ENCODE measurements at places on chromosomes 2 and 18. TPM values are rescaled to one million over a fixed set of nuclear protein-coding genes. Genes with fewer than 3 reads are reported as not detected.

CXCR1 gene
- total RNA-seq: not detected

MTERF4 gene
- total RNA-seq: 84.0 TPM

GRCh38 chr2:46878886-46879285, 36.7 kb downstream of the MCFD2 start:
- H3K36me3 ChIP-seq: no peaks in the 10 kb centered on the region
- no peaks in the 10 kb centered on the region for H3K27me3 ChIP-seq
- H3K4me3 ChIP-seq: no peak overlapping the region
- H3K27ac ChIP-seq: no peak overlapping the region
- no peak for DNase-seq

DNA sequence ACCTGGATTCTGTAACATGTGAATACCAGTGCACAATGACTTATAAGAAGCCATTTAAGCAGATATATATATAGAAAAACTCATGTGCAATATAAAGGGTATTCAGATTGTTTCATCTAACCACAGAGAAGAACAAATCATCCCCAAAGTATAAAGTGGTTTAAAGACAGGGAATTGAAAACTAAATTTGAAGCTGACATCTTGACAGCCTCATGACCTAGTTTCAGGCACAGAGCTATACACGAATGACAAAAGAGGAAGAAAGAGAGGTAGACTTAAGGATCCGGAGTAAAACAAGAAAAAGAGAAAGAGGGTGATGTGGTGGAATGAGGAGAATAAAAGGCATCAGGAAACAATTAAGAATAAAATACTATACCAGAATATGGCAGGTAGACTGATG, 194.5 kb downstream of the EPHA4 start:
- DNase-seq: no peak
- H3K36me3 ChIP-seq: no peaks in the 10 kb centered on the region

DNA sequence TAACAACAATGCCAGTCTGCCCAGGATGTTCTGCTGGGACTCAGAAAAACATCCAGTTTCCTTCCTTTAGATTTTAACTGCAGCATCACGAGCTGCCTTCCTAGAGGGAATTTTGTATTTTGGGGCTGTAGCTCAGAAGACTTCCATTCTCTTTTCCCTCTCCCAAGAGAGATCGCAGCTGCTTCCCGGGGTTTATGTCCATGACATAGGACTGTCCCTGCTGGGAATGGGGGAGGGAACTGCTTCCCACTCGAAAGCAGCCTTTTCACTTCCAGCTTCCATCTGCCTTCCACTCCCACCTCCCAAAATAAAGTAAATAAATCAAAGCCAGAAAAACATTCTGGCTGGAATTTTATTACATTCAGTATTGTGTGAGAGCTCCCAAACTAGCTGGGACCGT, 52.4 kb downstream of the LIMS1 start:
- H3K27me3 ChIP-seq: no peaks in the 10 kb centered on the region
- DNase-seq: no peak
- no peaks in the 10 kb centered on the region for H3K36me3 ChIP-seq
- no peak overlapping the region for H3K27ac ChIP-seq
